GM12865 (cell line): ENCODE measurements at places on chromosomes 11 and 22.

DNA sequence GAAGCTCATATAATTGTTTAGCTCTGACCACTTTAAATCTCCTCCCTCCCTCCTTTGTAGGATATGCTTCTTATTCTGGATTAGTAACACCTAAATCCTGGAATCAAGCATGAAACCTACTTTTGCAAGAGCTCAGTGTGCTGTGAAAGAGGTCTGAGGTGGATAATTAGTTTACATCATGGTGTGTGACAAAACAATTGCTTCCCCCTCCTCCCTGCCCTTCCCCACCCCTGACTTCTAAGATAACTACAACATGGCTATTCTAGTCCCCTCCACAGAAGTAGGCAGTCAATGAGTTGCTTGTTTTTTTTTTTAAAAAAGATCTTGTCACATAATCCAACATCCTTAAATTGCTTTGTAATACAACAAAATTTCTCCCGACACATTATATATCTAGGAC is 314.0 kb downstream of the CADM1 start:
- DNase-seq, result no peak

DNA sequence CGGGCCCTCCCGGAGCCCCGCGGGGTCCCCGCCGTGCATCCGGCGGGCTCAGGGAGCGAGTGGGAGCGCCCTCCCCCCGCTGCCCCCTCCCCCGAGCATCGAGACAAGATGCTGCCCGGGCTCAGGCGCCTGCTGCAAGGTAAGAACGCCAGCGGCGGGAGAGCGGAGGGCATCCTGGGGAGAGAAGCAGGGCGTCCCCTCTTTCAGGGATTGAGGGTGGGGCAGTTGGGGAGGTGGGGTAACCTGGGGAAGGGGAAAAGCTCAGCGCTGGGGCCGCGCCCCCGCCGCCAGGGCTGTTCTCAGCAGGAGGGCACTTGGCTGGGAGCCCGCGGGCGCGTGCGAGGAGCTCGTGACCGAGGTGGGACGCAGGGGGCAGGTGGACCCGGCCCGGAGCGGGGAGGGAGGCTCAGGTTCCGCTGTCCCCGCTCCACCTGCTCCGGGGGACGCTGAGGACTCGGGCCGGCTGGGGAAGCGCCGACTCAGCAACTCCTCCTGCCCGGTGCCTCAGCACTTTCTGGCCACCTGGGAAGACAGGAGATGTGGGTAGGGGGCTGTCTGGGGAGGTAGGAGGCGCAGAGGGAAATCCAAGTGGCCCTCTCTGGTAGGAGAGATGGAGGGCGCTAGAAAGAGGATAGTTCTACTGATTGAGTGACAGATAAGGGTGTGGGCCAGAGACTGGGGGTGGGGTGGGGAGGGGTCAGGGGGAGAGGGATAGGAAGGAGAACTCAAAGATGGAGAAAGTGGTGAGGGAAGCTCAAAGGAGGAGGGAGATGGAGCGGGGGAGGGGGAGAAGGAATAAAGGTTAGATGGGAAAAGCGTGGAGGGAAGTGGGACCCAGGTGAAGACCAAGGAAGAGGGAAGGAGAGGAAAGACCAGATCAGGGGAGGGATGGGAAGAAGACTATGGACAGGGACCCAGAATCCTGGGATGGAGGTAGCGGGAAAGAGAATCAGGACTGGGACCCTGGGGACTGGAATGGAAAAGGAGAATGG is 726 bp downstream of the RTN4RL2 start:
- no peak for DNase-seq

DNA sequence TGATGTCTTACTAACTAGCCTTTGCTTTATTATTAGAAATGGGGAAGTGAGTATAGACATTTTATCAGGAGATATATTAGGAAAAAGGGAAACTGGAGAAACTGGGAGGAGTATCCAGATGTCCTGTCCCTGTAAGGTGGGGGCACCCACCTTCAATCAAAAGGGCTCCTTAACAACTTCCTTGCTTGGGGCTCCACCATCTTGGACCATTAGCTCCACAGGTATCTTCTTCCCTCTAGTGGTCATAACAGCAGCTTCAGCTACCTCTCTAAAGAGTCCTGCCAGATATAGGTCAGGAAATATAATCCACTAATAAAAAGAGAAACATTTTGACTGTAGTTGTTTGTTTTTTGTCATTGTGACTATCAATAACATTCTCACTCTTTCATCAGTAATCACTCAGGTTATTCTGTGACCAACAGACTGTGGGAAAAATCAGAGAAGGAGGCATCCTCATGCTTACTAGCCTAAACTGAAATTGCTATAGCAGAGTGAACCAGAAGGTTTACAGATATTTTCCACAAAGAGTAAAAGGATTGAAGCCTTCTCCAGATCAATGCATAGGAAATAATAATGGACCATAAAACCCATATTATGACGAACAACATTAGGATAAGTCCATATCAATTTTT is 10.4 kb downstream of the OR51B4 start:
- peak; percentile 61 for DNase-seq

DNA sequence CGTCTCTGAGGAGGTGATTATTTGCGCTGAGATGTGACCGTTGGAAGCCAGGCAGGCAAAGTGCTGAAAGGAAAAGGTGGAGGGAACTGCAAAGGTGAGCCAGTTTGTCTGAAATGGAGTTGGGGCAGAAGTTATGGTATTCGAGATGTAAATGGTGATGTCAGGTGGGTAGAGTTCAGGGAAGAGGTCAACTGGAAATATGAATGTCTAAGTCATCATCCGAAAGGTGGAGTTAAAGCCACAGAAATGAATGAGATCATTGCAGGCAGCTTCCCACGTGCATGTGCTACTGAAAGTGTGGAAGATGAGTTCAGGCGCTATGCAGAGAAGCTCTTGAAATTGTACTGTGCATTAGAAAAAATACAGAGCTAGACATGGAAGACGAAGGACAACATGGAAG is 2.2 kb upstream of the BPIFC start:
- DNase-seq, result no peak

GRCh38 chr11:64844330-64845128 is at the start of gene CDC42BPG:
TSS of gene CDC42BPG (minus strand) at chr11:64844653. CDS start at chr11:64844569, 84 bp downstream.
- peak; percentile 75 for DNase-seq

GRCh38 chr11:70397336-70397982 is 870 bp upstream of the CTTN start:
- DNase-seq, result peak; percentile 55
